ENCODE measurements at places on chromosomes 2 and 18. TPM values are rescaled to one million over a fixed set of nuclear protein-coding genes. Genes with fewer than 3 reads are reported as not detected.
A peak's percentile ranks its signal among the peaks of the same experiment; 100 is the strongest.

GRCh38 chr2:223601932-223602666 lies at the start of gene SCG2:
Gene SCG2 (minus strand): TSS chr2:223602361. CDS start chr2:223599282, 3,079 bp downstream.
- DNase-seq = peak; percentile 93

- DNase-seq = no peak
Observed at GRCh38 chr2:170928036-170928823, 823 bp upstream of the GORASP2 start.

- DNase-seq = no peak
Observed at GRCh38 chr18:79692886-79693285, 13.3 kb downstream of the CTDP1 start.

The INHBB gene
- under 0.01 TPM for total RNA-seq
